Mesothelial cell of epicardium (in vitro differentiated cells): ENCODE measurements at places on chromosomes 7 and 10.
A peak's percentile ranks its signal among the peaks of the same experiment; 100 is the strongest.

DNA sequence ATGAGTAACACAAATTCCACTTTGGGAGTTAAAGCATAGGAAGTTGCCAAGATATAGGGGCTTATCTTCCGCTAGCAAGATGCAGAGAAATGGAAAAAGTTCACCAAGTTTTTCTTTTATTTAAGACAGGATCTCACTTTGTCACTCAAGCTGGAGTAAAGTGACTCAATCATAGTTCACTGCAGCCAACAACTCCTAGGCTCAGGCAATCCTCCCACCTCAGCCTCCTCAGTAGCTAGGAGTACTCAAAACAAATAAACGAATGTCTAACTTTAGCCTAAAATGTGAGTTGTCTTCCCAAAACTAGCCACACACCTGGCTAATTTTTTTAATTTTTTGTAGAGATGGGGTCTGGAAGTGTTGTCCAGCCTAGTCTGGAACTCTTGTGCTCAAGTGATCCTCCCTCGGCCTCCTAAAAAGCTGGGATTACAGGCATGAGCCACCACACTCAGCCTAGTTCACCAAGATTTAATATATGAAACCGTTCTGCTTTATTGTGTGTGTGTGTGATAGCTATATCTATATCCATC is 9.9 kb downstream of the VIM start:
- peaks cover 10% of the 10 kb centered on the region for H3K4me1 ChIP-seq
- H3K36me3 ChIP-seq: peaks cover 25% of the 10 kb centered on the region
- peak overlapping the region; percentile 6 for H3K27ac ChIP-seq
- no peak overlapping the region for H3K4me3 ChIP-seq

- DNase-seq: no peak
- H3K36me3 ChIP-seq: no peaks in the 10 kb centered on the region
- H3K4me3 ChIP-seq: no peak overlapping the region
- H3K27me3 ChIP-seq: peaks cover 27% of the 10 kb centered on the region
These were observed 6.7 kb upstream of the LRGUK start for GRCh38 chr7:134120405-134120804.

GRCh38 chr7:95794917-95795515 is 22.7 kb downstream of the DYNC1I1 start:
- H3K27me3 ChIP-seq: peaks cover 2% of the 10 kb centered on the region
- H3K4me1 ChIP-seq: peaks cover 18% of the 10 kb centered on the region
- no peak for DNase-seq
- no peak overlapping the region for H3K27ac ChIP-seq

- H3K27me3 ChIP-seq: no peaks in the 10 kb centered on the region
- peaks cover 12% of the 10 kb centered on the region for H3K36me3 ChIP-seq
- no peak for DNase-seq
- H3K4me3 ChIP-seq: no peak overlapping the region
- H3K4me1 ChIP-seq: peaks cover 22% of the 10 kb centered on the region
- H3K27ac ChIP-seq: no peak overlapping the region
These were observed 78.6 kb downstream of the MAD1L1 start for GRCh38 chr7:2154121-2154520.

DNA sequence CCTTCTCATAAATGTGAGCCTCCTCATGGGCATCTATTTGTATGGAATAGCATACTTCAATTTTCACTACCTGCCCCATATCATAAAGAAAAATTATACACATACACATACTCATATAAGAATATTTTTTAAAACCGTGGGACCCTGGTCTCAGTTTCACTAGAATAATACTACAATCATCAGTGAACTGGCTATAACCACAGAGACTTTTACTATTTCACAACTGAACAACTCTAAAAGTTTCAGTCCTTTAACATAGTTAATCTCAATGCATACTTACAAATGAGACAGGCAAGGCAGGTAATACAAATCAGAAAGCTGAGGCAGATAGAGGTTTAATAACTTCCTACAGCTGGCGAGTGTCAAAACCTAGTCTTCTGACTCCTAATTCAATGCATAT is 83.1 kb downstream of the LRRN3 start:
- H3K27me3 ChIP-seq: no peaks in the 10 kb centered on the region
- peaks cover 21% of the 10 kb centered on the region for H3K4me1 ChIP-seq
- no peak overlapping the region for H3K4me3 ChIP-seq
- no peak for DNase-seq
- H3K27ac ChIP-seq: no peak overlapping the region
- H3K36me3 ChIP-seq: peaks cover 14% of the 10 kb centered on the region

GRCh38 chr10:125156196-125156595 is 4.2 kb downstream of the CTBP2 start:
- no peak for DNase-seq
- peak overlapping the region; percentile 44 for H3K27ac ChIP-seq
- H3K27me3 ChIP-seq: no peaks in the 10 kb centered on the region

GRCh38 chr10:105793071-105793470 is 1152.0 kb downstream of the SORCS3 start:
- no peak for DNase-seq
- H3K4me1 ChIP-seq: no peaks in the 10 kb centered on the region
- no peaks in the 10 kb centered on the region for H3K36me3 ChIP-seq
- H3K27ac ChIP-seq: no peak overlapping the region

DNA sequence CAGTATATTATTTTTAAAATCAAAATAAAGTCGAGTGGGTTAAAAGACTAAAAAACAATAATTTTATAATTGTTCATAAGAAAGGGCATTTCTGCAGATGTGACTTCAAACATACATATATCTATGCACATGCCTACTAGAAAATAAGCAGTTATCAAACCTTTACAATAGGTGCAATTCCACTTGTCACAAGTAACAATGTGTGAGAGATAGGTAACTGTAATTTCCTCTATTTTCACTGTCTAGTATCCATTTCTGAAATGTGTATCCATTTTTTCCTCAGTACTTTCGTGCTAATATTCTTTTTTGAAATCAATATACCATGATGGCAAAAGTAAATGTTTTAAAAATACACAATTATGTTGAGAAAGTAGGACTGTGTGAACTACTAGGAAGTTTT is 96.9 kb upstream of the GNAI1 start:
- H3K27me3 ChIP-seq: no peaks in the 10 kb centered on the region
- no peak for DNase-seq
- H3K4me1 ChIP-seq: peaks cover 32% of the 10 kb centered on the region
- H3K36me3 ChIP-seq: no peaks in the 10 kb centered on the region
- no peak overlapping the region for H3K4me3 ChIP-seq

DNA sequence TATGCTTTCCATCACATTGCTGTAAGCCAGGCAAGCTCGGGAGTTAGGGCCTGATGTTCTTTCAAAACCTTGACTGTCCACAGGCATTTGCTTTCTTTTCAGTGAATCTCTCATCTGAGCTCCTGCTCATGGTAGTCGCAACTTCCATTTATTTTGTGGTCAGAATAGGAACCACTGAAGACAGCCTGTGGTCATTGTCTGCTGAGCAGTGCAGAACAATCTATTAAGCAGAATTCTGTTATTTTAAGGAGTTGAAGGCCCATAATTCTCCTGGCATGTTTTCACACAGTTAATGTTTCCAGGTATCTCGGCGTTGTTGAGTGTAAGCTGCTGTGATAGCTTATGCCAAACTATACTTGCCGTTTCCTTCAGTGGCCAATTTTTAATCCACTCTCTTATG is 491.1 kb upstream of the AKR1E2 start:
- no peak overlapping the region for H3K4me3 ChIP-seq
- H3K4me1 ChIP-seq: peaks cover 5% of the 10 kb centered on the region
- DNase-seq: no peak
- no peak overlapping the region for H3K27ac ChIP-seq

DNA sequence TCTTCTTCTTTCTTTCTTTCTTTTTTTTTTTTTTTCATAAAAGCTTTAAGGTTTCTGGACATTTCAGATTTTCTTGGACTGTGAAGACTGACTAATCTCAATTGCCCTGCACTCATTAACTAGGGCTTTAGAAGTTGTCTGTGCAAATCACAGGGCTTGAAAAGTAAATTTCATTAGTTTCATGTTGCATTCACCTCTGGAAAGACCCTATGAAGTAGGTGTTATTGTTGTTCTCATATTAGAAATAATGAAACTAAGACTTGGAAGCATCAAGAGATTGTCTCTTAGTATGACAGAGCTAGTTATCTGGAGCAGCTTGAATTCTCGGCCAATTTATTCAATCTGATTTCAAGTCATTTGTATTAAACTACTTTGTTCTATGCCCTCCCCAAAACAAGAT is 28.2 kb upstream of the SEMA3D start:
- peaks cover 31% of the 10 kb centered on the region for H3K4me1 ChIP-seq
- DNase-seq: no peak
- no peak overlapping the region for H3K27ac ChIP-seq
- H3K27me3 ChIP-seq: no peaks in the 10 kb centered on the region

DNA sequence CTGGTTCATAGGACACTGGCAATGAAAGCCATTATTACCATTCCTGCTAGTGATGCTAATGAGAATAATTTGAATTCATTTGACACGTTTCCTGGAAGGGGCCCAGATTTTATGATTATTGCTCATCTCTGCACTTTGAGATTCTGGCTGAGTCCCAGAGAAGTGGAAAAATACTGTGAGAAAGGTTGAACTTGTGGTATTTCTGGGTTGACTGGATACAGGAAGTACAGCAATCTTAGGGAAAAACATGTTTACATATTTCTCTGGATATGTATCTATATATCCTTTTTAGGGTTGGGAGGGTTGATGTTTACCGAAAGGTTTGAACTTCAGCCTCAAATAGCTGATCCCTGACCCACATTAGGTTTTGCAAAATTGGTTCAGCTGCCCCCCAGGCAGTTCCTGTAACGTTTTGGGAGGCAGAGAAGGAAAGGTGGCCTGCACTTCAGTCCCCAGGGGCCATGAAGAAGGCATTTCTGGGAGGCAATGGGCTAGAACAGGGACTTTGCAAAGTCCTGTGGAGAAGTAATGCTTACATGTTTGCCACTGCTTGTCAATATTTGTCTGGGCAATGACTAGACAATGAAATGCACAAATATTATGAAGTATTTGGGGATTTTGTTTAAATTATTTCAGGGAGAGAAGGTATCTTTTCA is 253.7 kb upstream of the PITRM1 start:
- peaks cover 29% of the 10 kb centered on the region for H3K27me3 ChIP-seq
- peaks cover 31% of the 10 kb centered on the region for H3K4me1 ChIP-seq
- no peak for DNase-seq
- H3K27ac ChIP-seq: no peak overlapping the region

- H3K27me3 ChIP-seq: peaks cover 36% of the 10 kb centered on the region
- no peak overlapping the region for H3K4me3 ChIP-seq
These were observed 288.5 kb downstream of the GRID1 start for GRCh38 chr10:86077871-86078638.
